Activated CD8-positive, alpha-beta memory T cell treated with anti-CD3 and anti-CD28 coated beads for 1 hour (primary cell): ENCODE measurements at places on chromosomes 2 and 18.
A peak's percentile ranks its signal among the peaks of the same experiment; 100 is the strongest.

GRCh38 chr2:113198790-113199612 is 25.2 kb downstream of the PSD4 start:
- peak; percentile 74 for DNase-seq

DNA sequence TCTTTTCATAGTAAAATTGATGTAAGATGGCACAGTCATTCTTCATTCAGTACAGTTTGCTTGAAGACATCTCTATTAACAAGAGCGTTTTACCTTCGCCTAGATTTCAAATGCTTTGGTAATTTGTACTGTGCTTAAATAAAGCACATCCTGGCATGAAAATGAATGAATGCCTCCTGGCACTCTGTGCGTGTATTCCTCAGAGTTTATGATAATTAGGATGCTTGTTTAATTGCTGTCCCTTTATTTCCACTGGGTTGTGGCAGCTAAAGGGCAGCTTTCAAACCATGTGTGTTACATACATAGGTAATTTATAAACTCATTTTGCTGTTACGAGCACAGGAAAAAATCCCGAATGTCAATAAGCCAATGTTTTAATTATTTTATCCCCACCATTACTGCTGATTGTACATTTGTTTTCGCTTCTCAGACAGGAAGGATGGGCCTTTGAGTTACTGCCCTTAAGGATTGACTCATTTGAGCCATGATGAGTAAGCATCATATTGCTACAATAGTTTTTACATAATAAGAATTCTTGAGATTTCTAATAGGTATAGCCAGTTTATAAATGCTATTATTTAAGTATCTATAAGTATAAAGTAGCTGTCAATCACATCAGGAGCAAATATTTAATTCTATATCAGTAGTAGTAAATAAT is 516.5 kb downstream of the XIRP2 start:
- DNase-seq, result no peak

DNA sequence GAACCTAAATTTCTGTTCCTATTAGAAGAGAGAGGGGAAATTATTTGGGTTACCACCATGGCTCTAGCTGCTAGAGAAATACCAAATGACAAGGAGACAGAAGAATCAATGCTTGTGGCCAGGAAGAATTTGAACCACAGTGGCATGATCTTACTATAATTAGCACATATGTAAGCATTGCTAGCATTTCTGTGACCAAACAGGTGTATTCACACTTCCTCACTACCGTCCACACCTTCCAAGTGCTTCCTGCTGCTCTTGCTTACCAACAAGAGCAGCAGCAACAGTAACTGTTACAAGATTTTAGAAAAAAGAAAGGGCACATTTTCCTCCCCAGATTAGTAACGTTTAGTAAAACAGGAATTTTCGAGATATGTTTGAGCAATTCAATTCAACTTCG is 60.5 kb downstream of the CDH7 start:
- DNase-seq, result no peak

DNA sequence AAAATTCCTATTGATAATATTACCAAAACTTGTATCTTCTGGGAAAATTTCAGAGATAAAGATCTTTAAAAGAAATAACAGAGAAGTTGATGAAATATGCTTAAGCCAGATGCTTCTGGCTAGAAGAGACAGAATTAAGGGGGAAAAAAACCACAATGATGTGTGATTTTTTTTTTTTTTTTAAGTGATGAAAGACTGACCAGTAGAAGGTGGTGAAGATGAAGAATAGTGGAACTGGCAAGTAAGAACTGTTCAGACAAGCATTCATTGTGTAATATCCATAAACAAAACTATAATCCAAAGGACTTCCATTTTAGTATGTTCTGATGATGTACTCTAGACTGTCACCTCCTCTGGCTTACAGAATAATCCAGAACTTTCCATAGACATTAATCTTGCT is 89.8 kb downstream of the INO80D start:
- no peak for DNase-seq

DNA sequence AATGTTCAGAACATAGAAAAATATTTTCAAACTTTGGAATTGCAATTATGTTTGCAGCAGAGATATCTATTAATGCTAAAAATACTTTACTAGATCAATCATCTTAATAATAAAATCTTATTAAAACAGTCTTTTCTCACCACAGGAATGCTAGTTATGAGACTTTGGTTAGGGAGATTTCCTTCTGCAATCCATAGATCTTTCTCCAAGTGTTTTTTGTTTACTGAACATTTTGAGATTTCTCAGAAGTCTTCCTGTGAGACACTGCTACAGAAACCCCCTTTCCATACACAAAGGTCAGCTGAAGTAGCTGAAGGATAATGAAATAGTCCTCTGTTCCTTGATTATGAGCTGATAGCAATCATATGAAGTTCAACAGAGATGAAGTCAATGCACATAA is 59.4 kb upstream of the RAPH1 start:
- no peak for DNase-seq

GRCh38 chr2:108573061-108573460 is 38.8 kb downstream of the LIMS1 start:
- DNase-seq, result no peak

- no peak for DNase-seq
Measured at GRCh38 chr2:40690036-40690435, 238.1 kb upstream of the SLC8A1 start.

GRCh38 chr2:1236606-1237005 is 176.7 kb upstream of the TPO start:
- no peak for DNase-seq

DNA sequence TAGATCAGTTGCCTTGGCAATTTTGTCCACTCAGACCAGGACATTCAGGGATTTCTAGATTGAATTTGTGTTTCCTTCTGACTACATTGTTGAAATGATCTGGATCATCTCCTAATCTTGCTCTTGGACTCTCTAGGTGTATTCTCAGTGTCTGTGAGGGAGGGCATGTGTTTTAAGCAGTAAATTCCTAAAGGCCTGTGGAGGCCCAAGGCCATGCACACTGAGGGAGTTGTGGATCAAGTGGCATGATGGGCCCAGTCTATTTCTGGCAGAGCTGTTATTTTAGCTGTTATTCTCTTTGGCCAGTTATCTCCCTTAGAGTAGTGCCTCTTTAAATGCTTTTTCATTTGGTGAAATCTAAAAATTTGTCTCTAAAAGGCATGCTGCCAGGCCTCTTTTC is 144.9 kb downstream of the RPIA start:
- no peak for DNase-seq

- no peak for DNase-seq
Measured at GRCh38 chr2:215672406-215672805, 236.5 kb upstream of the FN1 start.

- no peak for DNase-seq
Measured at GRCh38 chr2:170465241-170465640, 249.9 kb upstream of the SP5 start.

DNA sequence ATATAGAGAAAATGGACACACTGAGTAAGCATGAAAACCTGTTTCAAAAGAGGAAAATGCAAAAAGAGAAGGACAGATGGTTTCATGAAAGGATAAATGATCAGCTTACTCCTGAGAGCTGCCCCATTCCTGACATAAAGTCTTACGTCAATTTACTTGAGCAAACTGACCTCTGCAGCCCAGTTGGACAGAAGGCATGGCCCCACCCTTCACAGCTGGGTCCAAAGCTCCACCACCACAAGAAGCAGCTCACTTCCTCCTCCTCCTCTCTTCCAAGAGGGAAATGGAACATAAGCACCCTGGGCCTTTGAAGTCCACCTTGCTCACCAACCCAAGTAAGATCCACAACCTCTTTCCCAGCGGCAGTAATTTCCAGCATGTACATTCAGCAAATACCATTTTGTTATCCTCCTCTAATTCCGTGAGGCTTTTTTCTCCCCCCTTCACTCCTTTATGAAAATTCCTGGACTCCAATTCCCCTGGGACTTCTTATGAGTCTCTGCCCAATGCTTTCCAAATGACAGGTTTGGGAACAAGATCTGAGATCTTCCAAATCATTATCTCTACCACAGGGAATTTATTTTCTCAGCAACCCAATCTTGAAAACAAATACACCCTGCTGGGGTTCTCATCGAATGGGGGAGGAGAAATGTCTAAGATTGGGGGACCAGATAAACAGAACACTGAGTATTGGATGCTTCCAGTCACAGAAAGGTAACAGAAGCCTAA is 10.1 kb downstream of the COL4A4 start:
- DNase-seq, result no peak

GRCh38 chr18:34795070-34795732 is 85.1 kb downstream of the DTNA start:
- no peak for DNase-seq

DNA sequence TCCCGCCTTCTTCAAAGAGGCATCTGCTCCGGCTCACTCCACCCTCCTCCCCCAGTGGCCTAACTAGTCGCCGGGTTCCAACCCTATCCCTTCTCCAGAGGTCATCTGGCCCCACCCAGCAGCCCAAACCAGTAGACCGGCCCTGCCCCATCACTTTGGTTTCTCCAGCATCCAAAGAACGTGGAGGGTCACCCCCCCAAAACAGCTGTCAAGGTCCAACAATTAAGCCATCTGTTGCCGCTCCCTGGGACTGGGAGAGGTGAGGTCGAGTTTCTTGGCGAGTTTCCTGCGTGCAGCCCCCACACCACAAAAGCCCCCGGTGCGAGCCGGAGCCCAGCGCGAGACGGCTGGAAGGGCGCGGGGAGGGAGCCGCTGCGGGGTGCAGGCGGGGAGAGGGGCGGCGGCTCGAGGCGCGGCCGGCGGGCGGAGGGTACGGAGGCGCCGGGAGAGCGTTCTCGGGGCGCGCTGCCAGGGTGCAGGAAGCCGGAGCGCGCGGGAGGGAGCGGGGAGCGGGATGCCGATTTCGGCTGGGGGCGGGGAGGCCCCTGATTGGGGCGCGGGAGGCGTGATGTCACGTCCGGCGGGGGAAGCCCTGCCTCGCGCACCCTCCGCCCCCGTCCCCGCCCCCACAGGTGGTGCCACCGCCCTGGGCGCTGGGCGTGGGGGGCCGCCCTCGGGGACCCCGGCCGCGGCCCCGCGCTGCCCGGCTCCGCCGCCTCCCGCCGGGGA is 571 bp upstream of the GPC1 start:
- peak; percentile 73 for DNase-seq

GRCh38 chr2:3646446-3646845 is 11.6 kb upstream of the ALLC start:
- DNase-seq, result no peak

DNA sequence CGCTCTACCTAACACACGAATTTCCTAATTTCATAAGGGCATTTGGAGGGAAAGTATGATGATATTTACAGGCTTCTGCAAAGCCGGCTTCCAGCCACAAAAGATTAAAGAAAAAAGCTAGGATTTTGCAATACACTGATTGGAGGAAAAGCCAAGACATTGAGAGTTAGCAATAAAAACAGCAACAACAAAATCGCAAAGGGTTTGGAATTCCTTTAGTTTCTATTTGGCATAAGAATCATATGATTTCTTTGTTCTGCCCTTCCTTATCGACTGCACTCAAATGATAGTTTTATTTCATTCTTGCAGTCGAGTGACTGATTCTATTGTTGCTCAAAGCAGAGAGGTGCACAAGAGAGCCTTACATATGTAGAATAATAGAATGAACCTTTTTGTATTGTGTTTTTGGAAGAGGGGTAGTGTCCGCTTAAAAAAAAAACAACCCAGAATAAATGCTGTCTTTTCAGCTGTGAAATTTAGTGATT is 3.9 kb upstream of the ZNF532 start:
- no peak for DNase-seq

DNA sequence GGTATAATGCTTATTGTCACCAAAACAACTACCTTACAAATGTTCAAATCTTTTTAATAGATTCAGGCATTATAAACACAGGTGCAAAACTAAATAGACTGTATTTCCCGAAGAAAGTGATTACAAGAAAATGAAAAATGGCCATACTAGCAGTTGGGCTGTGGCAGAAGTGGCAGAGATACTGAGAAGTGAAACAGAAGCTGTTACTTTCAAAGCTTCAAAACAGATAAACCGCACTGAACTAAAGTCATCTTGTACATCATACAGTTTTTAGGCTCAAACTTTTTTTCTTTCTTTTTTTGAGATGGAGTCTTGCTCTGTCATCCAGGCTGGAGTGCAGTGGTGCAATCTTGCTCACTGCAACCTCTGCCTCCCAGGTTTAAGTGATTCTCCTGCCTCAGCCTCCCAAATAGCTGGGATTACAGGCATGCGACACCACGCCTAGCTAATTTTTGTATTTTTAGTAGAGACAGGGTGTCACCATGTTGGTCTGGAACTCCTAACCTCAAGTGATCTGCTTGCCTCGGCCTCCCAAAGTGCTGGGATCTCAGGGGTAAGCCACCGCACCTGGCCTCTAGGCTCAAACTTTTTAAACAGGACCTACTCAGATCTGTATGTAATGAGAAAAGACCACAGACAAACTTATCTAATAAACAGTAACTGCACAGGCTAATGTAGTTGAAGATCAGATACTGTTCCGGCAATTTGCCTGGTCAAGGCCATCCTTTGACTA is 77.9 kb upstream of the SATB2 start:
- DNase-seq, result no peak
